ENCODE measurements at places on chromosomes 1 and 21. TPM values are rescaled to one million over a fixed set of nuclear protein-coding genes. Genes with fewer than 3 reads are reported as not detected.
A peak's percentile ranks its signal among the peaks of the same experiment; 100 is the strongest.

Gene OR2G6
- not detected for total RNA-seq

Gene CD84
- not detected for total RNA-seq

DNA sequence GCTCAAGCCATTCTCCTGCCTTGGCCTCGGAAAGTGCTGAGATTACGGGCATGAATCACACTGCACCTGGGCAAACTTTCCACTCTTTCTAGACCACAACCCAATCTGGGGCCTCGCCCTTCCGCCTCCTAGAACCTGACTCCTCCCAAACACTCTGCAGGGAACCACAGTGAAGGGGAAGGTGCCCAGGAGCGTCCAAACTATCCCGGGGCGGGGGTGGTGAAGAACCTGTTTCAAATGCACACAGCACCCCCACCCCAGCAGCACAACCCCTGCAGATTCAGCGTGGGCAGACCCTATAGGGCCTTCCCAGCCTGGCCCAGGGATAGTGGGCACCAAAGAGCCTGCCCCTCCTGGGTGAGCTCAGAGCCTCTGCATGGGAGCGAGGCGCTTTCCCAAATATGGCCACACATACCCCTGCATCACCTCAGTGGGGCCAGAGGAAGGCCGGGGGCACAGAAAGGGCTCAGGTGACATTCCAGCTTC lies 86.9 kb downstream of the STUM start:
- DNase-seq: no peak
- H3K4me3 ChIP-seq: no peak overlapping the region
- H3K27ac ChIP-seq: no peak overlapping the region
- H3K4me1 ChIP-seq: no peaks in the 10 kb centered on the region
- no peaks in the 10 kb centered on the region for H3K27me3 ChIP-seq

GRCh38 chr1:93275634-93276295 lies 69.9 kb upstream of the DR1 start:
- peaks cover 4% of the 10 kb centered on the region for H3K4me1 ChIP-seq
- 0 out of 2 replicates have a peak overlapping the region, but pooled peaks have one; percentile 20 for H3K27ac ChIP-seq
- no peak for DNase-seq
- no peaks in the 10 kb centered on the region for H3K36me3 ChIP-seq

- no peak for DNase-seq
- no peaks in the 10 kb centered on the region for H3K27me3 ChIP-seq
- H3K4me1 ChIP-seq: peaks cover 18% of the 10 kb centered on the region
- H3K27ac ChIP-seq: no peak overlapping the region
- H3K4me3 ChIP-seq: peak overlapping the region; percentile 74
Measured at GRCh38 chr1:173476197-173476664, 904 bp upstream of the PRDX6 start.

DNA sequence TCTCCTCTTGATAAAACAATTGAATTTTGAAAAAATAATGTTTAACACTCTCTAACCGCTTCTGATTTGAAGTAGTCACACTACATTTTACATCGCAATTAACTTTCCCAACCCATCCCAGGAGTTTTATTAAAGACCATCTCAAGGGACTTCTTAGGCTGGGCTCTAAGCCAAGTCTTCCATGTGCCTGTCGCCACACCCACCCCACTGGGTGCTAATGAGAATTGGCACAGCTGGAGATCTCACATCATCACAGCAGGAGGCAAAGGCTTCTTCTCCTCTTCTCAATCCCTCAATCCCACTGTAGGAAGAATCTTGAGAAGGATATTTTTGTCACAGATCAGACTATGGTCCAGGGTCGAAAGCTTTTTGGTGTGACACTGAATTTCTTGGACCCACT lies 328.9 kb downstream of the NUF2 start:
- H3K27ac ChIP-seq: no peak overlapping the region
- H3K36me3 ChIP-seq: no peaks in the 10 kb centered on the region
- no peaks in the 10 kb centered on the region for H3K4me1 ChIP-seq
- H3K27me3 ChIP-seq: no peaks in the 10 kb centered on the region
- no peak for DNase-seq
- H3K4me3 ChIP-seq: no peak overlapping the region

- H3K36me3 ChIP-seq: peaks cover 7% of the 10 kb centered on the region
- DNase-seq: no peak
- no peaks in the 10 kb centered on the region for H3K27me3 ChIP-seq
- peak overlapping the region; percentile 96 for H3K4me3 ChIP-seq
Measured at GRCh38 chr1:32012709-32013385, 821 bp upstream of the KHDRBS1 start.

- no peaks in the 10 kb centered on the region for H3K27me3 ChIP-seq
- no peaks in the 10 kb centered on the region for H3K36me3 ChIP-seq
Measured at GRCh38 chr1:17067069-17067426, 13.2 kb upstream of the SDHB start.

Measured in H1 (cell line).